ENCODE measurements at places on chromosomes 7 and 10.

DNA sequence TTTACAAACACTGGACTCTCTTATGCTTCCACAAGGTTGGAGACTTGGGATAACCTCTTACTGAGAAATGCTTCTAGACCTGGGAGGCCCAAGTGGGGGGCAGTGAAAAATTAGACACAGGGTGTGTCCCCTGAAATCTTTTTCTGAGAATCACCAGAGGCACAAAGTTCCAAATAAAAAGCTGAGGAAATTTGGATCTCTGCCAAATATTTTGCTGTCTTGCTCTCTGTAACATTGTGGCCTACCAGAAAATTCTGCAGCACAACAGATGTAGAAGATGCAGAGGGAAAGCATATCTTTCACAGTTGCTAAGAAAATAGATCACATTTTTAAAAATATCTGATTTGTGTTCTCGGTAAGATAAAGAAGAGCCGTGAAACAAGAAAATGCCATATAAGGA is 849.4 kb downstream of the CCSER2 start:
- no peak for DNase-seq

DNA sequence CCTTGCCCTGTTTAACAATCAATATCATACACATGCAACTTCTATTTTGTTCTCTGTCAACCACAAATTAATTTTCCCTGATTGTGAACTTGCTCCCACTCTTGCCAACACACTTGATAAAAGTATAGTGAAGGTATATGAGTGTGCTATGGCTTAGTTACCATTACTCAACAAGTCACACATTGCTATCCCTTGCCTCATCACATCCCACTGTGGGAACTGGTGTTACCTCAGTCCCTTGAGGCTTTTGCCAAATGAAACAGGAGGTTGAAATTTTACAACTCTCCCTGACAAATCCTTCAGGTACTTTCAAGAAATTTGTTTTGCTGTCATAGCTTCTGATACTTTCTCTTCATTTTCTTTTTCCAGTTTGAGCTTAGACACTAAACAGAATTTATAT is 472.5 kb upstream of the SEMA3D start:
- DNase-seq, result no peak

GRCh38 chr10:127117125-127117524 is 79.3 kb downstream of the INSYN2A start:
- no peak for DNase-seq

DNA sequence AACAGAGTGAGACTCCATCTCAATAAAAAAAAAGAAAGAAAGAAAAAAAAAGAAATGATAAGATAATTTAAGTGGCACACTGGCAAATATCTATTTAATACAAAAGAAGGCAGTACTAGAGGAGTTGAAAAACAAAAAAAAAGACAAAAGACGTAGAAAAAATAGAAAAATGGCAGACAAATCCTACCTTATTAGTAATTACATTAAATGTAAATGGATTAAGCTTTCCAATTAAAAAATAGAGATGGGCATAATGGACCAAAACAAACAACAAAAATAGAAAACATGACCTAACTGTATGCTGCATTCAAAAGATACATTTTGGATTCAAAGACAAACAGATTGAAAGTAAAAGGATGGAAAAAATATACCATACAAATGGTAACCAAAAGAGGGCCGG is 5.3 kb upstream of the PARP12 start:
- DNase-seq, result no peak

GRCh38 chr7:148540041-148540738 is 50.4 kb upstream of the C7orf33 start:
- peak; percentile 18 for DNase-seq

- DNase-seq, result no peak
Measured at GRCh38 chr10:58724781-58725180, 212.1 kb downstream of the BICC1 start.
